GM12891 (cell line): ENCODE measurements at places on chromosomes 16 and 17.
A peak's percentile ranks its signal among the peaks of the same experiment; 100 is the strongest.

DNA sequence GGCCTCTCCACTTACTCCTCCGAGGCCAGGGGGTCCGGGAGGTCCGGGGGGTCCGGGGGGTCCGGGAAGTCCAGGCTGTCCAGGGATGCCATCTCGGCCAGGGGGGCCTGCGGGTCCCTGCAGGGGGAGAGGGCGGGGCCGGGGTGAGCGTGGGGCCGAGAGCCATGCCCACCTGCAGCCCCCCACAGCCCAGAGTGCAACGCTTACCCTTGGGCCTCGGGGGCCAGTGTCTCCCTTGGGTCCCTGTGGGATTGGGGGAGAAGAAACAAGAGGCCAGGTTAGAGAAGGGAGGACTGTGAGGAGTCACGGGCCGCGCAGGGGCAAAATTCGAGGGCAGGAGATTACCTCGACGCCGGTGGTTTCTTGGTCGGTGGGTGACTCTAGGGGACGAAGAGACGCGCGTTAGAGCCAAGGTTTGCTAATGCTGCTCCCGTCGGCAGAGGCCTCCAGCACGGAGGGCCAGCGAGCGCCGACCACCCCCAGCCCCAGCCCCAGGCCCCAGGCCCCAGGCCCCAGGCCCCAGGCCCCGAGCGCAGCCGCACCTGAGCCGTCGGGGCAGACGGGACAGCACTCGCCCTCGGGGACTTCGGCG is 2.1 kb downstream of the COL1A1 start:
- DNase-seq, result no peak

DNA sequence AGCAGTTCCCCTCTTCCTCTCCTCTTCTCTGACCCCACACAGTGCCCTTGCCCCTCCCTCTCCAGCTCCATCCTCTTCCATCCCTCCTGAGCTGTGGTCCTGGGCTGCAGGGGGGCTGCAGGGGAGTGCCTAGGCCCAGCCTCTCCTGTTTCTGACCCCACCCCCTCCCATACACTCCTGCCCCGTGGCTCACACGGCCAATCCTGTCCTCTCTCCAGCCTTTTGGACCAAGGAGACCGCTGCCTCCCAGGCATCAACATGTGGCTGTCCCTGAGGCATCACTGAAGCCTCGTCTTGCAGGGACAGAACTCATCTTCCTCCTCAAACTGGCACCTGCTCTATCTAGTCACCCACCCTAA is 6.7 kb downstream of the CLUH start:
- no peak for DNase-seq

- DNase-seq, result no peak
Observed at GRCh38 chr17:42049834-42050392, 488 bp downstream of the C17orf113 start.

DNA sequence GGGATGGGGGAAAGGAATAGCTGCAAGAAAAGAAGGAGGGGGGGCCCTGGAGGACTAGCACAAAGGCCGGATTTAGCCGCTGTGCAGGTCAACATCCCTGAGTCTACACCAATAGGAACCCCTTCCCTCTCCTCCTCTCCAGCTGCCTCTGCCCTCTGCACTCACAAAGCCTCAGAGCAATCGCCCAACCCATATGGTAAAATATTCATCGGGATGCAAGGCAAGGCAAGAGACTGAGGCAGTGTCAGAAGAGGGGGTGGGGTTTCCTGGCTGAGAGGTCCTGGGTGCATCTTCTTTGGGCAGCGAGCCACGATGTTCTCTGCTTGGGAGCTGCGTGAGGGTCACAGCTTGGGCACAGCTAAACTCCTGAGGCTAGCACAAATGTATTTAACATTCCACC is 115.5 kb upstream of the NLRP1 start:
- DNase-seq, result no peak

DNA sequence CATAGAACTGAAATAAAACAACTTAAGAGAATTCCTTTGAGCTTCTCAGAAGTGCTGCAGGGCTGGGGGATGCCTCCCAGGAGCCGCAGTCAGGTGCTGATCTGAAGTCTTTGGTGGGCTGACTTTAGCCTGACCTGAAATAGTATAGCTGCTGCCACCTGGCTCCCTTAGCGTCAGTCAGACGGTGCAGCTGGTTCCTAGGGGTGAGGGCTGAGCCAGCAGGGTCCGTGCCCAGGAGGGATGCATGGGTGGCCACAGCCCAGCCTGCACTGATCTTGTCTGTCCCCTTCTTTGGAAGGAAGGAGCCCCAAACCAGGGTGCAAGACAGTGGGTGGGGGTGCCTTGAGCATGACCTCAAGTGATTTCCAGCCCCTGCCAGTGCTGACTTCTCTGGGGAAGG is 11.5 kb downstream of the MAPT start:
- DNase-seq, result no peak

- peak; percentile 2 for DNase-seq
Observed at GRCh38 chr17:69869667-69870066, 205.4 kb upstream of the KCNJ16 start.

- no peak for DNase-seq
Observed at GRCh38 chr17:7555320-7555948, 3.1 kb upstream of the TNFSF13 start.

GRCh38 chr17:39527220-39527813 is 66.0 kb downstream of the CDK12 start:
- no peak for DNase-seq

- DNase-seq, result no peak
Observed at GRCh38 chr17:13311306-13311705, 290.4 kb downstream of the HS3ST3A1 start.

DNA sequence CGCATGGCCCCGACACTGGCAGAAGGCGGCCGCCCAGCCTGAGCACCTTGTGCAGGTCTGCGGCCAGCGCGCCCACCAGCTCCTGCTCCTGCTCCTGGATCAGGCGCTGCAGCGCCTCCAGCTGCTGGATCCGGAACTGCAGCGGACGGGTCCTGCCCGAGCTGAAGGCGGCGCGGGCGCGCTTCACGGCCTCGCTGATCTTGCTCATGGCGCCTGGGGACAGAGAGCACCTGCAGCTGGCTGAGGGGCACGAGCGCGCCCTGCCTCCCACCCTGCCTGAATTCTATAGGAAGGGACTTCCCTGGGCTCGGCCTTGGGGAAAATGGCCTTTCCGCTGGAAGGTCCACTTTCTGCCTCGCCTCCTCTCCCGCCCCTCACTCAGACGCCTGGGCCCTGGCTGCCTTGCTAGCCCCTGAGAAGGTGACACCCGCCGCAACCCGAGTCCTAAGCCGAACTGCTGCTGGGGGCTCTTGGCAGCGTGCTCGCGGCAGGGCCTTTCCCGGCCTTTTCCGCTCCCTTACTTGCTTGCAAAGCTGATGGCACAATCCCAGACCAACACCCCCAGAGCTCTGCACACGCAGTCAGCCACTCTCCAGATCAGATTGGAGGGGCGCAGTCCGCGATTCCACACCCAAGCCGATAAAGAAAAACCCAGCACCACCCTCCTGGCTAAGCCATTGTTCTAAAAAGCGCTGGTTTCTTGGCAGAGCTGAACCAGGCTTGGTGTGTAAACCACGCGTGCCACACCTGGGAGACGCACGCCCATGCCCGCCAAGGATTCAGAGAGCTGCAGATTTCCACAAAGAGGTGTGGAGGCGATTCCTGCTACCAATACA is 3.0 kb downstream of the ALDH3A1 start:
- peak; percentile 92 for DNase-seq

DNA sequence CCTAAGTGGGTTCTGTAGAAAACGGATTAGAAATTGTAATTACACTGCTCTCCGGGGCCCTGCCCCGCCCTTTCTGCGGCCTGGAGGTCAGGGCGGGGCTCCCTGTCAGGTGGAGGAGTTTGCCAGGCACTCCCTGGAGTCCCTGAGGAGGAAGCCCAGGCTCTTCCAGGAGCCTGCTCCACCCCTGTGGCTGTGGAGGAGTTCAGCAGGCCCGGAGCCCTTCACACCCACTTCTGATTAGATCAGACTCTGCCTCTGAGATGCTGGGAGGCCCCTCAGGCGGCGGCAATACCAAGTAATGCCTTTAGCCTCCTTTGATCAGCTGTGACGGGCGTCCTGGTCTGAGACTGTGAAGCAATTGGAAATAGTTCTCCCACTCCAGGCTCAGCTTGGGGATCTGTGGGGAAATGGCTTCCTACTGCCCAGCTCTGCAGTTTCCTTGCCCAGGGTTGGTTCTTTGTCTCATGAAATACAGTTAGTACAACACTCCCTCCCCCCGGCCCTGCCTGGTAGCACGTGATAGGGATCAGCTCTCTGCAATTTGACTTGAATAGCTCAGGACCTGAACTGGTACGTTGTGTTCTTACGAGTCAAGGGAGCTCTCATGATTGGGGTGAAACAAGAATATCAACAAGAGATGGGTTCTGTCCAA is 22.3 kb downstream of the BAIAP2 start:
- no peak for DNase-seq

DNA sequence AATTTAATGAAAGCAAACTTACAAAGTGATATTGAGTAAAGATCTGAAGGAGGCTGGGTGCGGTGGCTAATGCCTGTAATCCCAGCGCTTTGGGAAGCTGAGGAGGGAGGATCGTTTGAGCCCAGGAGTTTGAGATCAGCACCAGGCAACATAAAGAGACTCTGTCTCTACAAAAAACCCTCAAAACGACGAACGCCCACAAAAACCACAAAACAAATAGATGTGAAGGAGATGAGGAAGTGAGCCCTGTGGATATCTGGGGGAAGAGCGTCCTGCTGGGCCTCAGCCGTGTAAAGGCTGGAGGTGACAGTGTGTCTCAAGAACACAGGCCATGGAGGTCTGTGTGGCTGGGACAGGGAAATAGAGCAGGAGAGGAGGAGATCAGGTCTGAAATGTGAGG is 68.8 kb downstream of the ITFG1 start:
- peak; percentile 6 for DNase-seq

DNA sequence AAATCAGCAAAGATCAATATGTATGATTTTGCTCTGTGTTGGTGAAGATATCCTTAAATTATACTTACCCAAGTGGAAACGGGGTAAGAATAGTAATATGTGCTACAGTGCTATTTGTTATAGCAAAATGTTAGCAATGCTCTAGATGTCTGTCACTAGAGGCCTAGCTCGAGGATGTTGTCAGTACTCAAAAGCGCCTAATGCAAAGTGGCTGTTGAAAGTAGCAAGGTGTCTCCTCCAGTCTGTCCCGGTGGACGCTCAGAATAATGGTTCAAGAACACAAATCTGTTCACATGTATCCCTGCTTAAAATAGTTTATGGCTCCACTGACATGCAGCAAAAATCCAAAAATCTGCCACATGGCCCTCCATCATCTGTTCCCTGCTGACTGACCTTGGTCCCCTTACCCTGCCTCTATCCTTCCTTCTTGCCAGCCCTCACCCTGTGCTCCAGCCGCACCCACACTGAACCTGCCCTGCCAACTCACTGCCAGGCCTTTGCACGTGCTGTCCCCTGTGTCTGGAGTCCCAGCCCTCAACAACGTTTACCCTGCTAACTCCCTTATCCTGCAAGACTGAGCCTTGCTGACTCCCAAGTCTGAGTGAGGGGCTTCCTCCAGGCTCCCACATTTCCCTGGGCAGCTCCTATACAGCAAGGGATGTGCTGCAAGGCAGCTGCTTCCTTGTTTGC is 9.6 kb upstream of the RNF112 start:
- DNase-seq, result no peak
